ENCODE measurements at places on chromosomes 5 and 9. TPM values are rescaled to one million over a fixed set of nuclear protein-coding genes. Genes with fewer than 3 reads are reported as not detected.
A peak's percentile ranks its signal among the peaks of the same experiment; 100 is the strongest.

DNA sequence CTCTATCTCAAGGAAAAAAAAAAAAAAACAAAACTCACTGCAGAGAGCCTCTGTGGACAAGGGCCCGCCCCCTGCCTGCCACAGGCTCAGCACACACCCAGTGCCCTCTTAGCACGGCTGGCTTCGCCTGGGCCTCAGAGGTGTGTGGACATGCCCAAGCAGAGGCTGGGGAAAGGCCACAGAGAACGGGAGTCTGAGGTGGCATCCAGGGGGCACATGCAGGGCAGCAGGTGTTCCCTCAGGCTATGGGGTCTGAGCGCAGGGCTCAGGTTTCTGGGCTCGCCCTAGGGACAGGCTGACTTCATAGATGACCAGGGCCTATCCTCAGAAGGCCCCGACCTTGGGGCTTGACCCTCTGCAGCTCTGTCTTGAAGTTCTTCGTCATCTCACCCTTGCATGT is 138.7 kb downstream of the ZNF354C start:
- no peak for DNase-seq

DNA sequence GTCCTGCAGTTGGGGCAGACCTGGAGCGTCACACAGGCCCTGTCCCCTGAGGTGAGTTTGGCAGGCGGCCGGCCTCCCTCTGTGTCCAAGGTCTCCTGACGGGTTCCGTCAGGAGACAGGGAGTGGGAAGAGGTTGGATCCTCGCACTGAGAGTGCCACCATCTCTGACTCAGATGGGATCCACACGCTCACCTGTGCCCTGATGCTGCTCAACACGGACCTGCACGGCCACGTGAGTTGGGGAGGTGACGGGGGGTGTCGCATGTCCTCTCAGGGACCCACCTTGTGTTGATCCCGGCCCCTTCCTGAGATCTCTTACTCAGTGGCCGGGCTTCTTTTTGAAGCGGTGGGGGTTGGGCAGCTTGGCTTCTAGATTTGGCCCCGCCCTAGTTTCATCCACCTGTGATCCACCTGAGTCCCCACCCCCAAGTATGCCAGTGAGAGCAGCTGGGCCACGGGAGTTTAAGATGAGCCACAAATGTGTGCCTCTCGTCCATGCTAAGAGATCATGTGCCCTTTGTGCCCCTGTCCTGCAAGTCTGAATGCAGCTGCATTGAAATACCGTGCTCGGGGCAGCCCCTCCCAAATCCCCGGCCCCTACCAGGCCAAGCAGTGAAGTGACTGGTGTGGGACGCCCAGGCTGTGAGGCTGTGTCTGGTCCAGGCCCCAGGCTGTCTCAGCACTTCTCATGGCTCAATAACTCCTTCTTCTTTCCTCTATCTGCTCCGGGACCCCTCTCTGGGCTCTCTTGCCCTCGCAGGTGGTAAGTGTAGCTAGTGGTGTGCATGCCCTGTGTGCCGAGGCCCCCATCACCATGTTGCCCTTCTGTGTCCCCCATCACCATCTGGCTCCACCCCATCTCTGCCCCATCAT is 27.2 kb downstream of the PSD2 start:
- DNase-seq = no peak

IFNB1 gene
- 1.7 TPM for total RNA-seq

DNA sequence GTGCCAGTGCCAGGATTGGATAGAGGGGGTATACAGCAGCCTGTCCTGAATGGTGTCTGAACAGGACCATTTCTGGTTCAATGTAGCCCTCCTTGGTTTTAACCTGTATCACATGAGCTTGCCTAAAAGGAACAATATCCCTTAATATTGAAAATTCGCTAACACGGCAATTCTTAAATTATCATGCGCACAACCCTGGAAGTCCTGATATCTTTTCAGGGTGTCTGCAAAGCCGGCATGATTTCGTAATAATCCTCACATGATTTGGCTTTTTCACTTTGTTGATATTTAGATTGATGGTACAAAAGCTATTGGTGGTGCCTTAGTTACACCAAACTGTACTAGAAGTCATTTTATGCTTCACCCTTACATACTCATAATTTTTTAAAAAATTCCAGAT is 53.2 kb downstream of the PCSK1 start:
- DNase-seq = no peak

GRCh38 chr9:109101810-109102209 is 17.9 kb downstream of the TMEM245 start:
- DNase-seq = no peak

KIAA0825 gene
- total RNA-seq = 0.69 TPM

DNA sequence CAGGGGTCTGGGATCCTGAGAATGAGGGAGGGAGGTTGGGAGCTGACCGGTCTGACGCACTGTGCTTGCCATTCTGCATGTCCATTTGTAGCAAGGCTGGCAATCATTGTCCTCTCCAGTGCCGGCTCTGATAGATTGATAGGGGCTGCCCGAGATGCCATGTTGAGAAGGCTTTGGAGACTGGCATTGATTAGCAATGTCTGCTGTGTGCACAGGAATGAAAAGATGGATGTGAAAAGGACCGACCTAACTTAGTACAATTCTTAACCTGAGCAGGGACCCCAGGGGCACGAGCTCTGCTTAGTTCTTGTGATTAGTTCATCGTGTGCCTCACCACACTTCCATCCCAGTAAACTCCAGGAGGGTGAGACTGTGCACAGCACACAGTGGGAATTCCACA is 17.0 kb downstream of the NEK6 start:
- DNase-seq = no peak

PFN3 gene
- not detected for total RNA-seq

GRCh38 chr9:71760901-71761300 is 7.4 kb downstream of the CEMIP2 start:
- DNase-seq = no peak

LHX6 gene
- total RNA-seq = not detected

DNA sequence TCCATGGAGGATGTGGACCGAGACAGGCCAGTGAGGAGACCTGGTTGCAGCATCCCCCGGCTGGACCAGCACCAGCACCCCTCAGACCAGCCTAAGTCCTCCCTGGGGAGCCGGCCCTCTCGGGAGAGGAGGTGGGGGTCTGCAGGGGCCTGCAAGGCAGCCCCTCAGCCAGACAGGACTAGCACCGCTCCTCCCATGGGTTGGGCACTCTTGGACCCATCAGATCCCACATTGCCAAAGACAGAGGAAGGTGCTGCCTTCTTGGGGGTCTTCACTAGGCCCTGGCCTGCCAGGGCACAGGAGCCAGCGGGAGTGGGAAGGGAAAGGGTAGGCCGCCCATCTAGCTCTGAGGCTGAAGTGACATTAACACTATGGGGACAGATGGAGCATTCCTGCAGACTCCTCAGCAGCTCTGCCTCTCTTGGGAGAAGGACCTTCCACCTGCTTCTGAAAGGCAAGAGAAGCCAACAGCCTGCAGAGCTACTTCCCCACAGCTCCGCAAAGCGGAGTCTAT is 6.8 kb downstream of the IL13 start:
- no peak for DNase-seq

GRCh38 chr5:90898326-90899013 is 339.9 kb downstream of the ADGRV1 start:
- no peak for DNase-seq

DNA sequence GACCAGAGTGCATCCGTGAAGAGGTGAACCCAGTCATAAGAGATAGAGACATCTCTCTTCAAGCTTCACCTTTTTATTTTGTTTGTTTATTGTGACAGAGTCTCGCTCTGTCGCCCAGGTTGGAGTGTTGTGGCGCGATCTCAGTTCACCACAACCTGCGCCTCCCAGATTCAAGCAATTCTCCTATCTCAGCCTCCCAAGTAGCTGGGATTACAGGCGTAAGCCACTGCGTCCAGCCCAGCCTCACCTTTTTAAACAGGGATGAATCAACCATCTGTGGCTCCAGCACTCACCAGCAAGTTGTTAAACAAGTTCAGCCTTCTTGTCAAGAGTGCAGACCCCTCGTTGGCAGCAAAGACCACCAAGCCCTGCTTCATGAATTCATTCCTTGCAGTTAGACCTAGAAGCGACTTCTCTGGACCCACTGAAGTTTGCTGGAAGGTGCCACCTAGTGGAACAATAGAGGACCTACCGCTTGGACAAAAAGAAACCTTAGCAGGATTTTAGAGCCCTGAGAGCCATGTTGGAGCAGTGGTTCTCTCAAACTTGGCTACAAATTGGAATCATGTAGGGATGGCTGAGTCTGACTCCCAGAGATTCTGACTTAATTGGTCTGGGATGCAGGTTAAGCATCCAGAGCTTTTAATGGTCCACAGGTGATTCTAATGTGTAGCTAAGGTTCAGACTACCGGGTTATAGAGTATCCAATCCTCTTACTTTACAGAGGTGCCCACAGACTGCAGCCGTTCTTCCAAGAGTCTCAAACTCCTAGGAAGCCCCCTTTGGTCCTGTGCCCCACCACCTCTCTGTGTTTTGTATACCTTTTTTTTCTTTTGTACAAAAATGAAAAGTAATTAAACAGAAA is 10.5 kb upstream of the GALNT10 start:
- peak; percentile 37 for DNase-seq

DNA sequence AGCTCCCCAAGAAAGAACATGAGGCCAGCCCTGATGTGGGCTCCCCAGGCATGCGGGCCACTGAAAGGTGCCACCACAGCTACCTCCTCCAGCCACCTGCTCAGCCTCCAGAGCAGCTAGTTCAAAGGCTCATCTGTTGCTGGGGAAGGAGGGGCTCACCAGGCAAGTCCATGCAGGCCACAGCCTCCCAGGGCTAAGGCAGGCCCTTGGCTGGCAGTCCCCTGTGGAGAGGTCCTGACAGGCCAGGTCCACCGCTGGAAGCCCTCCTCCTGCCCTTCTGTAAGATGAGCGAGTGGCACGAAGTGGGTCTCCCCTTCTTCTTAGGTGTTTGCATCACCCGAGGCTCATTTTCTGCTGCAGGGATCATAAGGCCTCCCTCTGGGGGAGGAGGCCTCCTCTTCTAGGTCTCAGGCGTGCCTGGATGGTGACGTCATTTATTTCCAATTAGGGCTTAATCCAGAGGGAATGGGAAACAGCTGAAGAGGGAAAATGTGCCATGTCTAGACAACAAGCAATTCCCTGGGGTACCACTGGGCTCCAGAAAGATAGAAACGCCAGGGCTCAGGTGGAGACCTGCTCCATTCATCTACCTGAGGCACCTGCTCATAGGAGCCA is 91.6 kb downstream of the CFAP90 start:
- DNase-seq = no peak

- DNase-seq = no peak
These were observed 164.0 kb upstream of the RAD23B start for GRCh38 chr9:107118863-107119624.

DNA sequence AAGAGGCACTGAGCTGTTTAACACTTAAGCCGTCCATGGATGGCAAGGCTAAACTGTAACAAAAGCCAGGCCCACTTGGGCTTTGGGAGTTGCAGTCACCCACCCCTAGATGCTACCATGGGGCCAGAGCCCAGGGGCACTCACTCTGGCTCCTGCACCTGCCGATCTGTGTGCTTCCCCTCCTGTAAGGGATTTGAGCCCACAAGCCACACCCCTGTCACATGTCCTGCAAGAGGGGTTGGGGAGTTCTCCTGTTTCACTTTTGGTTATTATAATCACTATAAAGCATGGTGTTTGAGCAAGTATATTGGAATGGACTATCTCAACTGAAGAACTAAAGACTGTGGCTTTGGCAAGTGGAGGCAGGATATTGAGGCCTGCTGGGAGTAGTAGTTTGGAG is 14.0 kb upstream of the GPR151 start:
- no peak for DNase-seq

DNA sequence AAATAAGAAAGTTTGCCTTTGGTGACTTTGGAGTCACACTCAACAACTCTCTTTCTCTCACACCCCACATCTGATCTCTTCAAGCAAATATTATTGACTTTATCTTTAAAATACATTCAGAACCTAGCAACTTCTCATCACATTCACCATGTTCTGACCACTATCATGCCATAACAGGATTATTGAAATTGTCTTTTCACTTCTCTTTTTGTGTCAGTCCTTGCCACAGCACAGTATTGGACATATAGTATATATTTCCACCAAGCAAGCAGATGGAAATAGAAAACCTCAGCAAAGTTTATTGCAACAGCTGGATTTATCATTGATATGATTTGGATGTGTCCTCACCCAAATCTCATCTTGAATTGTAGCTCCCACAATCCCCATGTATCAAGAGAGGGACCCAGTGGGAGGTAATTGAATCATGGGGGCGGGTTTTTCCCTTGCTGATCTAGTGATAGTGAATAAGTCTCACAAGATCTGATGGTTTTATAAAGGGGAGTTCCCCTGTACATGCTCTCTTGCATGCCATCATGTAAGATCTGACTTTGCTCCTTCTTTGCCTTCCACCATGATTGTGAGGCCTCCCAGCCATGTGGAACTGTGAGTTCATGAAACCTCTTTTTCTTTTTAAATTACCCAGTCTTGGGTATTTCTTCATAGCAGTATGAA is 26.9 kb upstream of the ITGA1 start:
- DNase-seq = peak; percentile 56

SLC6A19 gene
- total RNA-seq = not detected

DNA sequence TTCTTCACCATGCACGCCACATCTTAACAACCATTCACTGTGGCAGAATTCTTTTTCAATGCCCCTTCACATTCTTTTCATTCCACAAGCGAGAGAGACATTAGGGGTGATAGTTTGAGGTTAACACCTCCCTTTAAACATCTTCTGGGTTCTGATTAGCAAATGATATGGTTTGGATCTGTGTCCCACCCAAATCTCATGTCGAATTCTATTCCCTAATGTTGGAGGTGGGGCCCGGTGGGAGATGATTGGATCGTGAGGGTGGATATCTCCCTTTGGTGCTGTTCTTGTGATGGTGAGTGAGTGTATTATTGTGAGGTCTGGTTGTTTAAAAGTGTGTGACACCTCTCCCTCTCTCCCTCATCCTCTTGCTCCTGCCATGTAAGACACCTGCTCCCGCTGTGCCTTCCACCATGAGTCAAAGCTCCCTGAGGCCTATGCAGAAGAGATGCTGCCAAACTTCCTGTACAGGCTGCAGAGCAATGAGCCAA is 46.1 kb upstream of the RAI14 start:
- DNase-seq = no peak

- DNase-seq = peak; percentile 47
These were observed 185.9 kb upstream of the RASA1 start for GRCh38 chr5:87081511-87082372.

- no peak for DNase-seq
These were observed 37.4 kb downstream of the NSUN2 start for GRCh38 chr5:6595405-6595804.

PAM gene
- total RNA-seq = 41.6 TPM

- no peak for DNase-seq
These were observed 2.5 kb downstream of the C1QTNF3 start for GRCh38 chr5:34040472-34040871.

DNA sequence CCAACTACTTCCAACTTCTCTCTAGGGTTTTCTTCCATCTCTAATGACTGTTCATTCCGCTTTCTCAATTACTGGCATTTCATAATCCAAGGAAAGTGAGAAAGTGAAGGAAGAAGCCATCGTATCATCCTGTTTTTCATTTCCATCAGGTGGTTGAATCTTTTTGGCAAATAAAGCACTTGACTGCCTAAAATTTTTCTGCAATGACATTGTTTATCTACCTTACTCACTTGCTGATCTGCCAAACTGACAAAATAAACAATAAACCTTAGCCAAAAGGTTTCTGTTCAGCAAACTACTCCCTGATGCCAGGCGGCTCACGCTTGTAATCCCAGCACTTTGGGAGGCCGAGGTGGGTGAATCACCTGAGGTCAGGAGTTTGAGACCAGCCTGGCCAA is 18.4 kb downstream of the FNBP1 start:
- no peak for DNase-seq

NUTM2F gene
- total RNA-seq = not detected

Measured in activated CD4-positive, alpha-beta memory T cell treated with anti-CD3 and anti-CD28 coated beads for 36 hours (primary cell).